CD4-positive, alpha-beta T cell (primary cell): ENCODE measurements at places on chromosomes 11 and 22. TPM values are rescaled to one million over a fixed set of nuclear protein-coding genes. Genes with fewer than 3 reads are reported as not detected.

Gene PDGFD
- not detected for total RNA-seq

Gene GLB1L2
- 0.59 TPM for total RNA-seq

Gene OR6T1
- not detected for total RNA-seq

Gene KCNQ1
- total RNA-seq, result 31.3 TPM

Gene SMPD1
- 70.9 TPM for total RNA-seq

Gene SGSM1
- 1.3 TPM for total RNA-seq

Gene CRYBB2
- not detected for total RNA-seq

Gene APOBEC3G
- total RNA-seq, result 20.6 TPM

DNA sequence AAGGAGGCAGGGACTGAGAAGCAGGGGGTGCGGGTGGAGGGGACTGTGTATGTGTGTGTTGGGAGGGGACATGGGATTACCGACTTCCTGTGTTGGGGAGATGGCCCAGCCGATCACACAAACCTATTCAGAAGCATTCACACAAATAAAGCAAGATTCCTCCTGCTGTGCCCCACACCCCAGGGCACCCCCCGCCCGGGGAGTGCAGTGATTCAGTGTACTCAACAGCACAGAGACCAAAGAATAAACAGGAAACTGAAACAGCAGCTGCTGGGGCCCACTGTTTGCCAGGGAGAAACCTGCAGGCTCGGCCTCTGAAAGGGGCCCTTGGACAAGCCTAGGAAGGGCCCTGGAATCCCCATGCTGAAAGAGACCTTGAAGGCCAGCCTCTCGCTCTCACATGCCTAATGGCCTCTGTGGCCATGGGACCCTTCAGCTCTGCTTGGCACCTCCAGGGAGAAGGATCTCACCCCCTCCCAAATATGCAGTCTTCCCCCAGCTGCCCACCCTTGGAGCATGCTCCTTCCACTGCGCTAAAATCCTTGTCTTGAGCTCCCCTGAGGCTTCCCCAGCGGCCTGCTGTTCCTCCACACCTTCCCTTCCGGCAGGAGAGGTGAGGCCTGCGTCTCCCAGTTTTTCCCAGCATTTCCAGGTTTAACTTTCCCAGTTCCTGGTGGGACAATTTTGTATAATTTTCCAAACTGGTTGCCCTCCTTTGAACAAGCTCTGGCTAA lies 72.9 kb downstream of the CSNK2A3 start:
- DNase-seq, result no peak

DNA sequence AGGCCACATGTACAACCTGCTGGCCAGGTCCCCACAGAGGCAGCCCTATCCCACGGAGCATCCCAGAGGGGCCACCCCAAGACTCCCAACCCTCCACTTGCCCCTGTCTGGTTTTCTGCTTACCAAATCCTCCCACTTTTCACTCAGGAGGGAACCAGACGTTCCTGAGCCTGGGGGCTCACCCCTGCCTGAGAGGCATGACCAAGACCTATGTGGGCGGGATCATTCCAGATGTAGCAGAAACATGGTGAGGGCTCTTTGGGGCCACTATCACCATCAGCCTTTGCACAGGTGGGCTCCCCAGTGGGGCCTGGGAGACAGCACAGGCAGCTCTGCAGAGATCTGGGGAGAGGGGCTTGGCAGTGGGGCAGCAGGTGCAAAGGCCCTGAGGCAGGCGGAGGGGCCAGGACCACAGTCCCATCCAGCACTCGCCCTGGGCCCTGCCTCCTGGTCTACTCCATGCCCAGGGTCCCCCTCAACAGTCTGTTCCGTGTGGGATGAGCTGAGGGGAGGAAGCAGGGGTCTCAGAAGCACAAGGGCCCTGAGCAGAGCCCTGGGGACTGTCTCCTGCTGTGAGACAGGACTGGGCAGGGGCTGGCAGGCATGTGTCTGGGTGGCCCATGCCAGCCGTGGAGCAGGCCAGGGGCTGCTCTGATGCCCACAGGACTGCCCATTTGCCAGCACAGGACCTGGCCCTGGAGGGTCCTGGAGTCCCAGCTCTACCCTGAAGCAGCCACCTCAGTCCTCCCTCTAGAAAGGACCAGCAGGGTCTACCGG lies 9.4 kb downstream of the PIM3 start:
- peak; percentile 31 for DNase-seq

DNA sequence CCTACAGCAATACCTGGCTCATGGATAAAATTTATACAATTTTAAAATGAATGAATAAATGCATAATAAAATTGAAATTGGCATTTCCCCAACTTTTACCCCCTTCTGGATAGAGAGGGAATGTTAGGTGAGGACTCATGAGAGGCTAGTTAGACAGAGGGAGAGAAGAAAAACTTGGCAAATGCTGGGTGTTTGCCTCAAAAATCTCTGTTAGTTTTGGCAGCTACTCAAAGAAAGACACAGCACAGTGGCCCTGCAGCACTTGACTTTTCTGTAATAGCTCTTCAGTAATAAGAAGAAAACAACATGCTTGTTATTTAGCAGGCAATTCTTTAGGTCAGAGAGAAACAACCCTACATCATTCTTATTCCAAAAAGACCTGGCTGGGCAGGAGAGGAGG lies 20.7 kb upstream of the IZUMO1R start:
- DNase-seq, result no peak

DNA sequence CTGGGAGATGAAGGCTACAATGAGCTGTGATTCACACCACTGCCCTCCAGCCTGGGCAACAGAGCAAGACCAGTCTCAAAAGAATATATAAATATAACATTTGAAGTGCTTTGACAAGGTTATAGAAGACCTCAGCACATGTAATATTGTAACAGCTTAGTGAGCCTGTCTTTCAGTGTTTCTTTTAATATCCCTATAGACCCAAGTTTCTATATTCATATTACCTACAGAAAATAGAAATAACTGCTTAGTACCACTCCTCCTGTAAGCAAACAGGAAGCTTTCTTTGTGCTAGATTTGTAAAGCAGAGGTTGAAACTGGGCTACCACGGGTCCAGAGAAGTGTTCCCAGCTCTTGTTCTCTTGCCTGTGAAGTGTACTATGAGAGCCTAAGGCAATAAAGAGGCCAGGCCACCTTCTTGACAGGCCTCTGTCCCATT lies 68.2 kb downstream of the PPP2R1B start:
- no peak for DNase-seq

- no peak for DNase-seq
Measured at GRCh38 chr11:120383518-120384155, 47.4 kb downstream of the ARHGEF12 start.

DNA sequence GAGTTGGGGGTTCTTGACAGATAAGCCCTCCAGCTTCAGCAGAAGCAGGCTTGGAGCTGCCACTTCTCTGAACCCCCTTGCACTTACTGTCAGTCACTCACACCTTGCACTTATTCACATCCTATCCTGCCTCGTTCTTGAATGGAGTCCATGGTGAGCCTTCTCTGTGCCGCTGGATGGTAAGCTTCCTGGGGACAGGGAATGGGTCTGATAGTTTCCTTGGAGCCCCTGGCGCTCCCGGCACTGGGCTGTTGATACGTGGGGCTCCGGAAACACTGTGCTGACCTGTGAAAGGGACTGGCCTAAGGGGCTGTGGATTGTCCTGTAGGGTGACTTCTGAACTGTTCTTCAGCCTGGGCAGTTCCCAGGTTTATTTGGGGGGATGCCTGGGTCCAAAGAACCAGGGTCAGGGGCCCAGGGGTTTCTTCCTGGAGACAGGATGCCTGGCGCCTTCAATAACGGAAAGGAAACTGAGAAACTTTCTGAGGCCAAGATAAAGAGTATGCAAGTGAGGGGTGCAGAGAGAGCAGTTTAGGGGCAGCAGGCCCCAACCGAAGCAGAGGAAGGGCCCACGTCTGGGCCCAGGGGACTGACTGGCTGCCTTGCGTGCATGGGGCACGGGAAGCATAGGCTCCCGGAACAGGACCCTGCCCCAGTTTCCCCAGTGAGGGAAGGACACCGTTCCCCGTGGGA lies 709 bp upstream of the ST3GAL4 start:
- DNase-seq, result no peak

GRCh38 chr11:100353083-100353482 lies 334.0 kb upstream of the ARHGAP42 start:
- no peak for DNase-seq

DNA sequence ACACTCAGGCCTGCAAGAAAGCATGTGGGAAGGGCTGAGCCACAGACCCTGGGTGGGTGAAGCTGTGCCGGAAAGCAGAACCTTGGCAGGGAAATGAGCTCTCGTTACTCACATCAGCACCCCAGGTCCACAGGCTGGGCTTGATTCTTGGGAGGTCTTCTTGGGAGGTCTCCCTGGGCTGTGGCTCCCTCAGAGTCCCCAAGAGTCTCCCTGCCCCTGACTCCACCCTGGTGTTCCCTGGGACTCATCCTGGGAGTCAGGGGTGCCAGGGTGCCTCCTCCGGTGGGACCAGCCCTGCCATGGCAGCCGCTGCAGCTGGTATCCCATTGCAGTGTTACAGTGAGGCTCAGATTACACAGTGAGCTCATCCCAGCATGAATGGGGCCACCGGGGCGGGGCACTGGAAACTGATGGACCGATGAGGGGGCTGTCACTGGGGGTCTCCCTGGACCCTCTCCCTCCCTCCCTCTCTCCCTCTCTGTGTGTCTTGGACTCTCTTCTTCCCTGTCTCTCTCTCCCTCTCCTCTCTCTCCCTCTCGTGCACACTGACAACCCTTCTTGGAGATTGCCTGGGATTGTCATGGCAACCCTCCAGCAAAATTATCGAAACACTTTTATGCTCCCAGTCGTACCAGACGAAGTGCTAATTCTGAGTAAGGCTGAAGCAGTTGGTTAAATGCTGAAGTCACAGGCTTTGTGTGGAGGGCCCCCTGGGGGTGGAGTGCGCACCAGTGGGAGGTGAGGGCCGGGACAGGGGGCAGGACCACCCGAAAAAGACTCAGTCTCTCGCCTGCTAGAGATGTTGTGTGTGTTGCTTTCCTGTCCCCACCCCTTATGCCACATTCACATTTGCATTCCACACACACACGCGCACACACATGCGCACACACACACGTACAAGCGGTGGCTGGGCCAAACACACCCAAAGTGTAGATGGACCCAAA lies 8.6 kb upstream of the C11orf96 start:
- DNase-seq, result no peak

DNA sequence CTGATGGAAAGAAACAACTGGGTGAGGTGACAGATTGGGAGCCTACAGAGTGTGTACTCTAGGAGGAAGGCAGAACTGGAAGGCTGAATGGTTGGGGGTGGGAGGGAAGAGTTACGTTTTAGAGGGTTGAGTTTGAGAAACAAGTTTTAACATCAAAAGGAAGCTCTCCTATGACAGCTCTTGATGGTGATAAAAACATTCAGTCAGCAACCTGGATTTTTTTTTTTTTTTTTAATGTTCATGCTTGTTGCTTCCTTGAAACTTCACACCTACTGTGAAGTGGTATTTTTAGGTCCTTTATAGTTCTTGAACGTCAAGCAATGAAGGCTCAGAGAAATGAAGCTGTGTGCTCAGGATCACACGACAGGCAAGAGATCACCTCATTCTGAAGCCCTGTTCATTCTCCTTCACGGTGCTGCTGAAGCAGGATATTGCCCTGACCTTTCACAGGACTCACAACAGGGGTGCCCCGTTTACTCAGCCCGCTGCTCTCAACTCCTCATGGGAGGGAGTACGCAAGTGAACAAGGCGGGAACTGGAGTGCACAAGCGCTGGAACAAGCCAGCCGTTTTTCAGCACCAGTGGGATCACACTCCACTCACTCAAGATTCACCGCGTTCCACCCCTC lies 1.6 kb upstream of the TMEM109 start:
- no peak for DNase-seq

- DNase-seq, result no peak
Measured at GRCh38 chr11:73971175-73971719, 11.4 kb downstream of the UCP2 start.

DNA sequence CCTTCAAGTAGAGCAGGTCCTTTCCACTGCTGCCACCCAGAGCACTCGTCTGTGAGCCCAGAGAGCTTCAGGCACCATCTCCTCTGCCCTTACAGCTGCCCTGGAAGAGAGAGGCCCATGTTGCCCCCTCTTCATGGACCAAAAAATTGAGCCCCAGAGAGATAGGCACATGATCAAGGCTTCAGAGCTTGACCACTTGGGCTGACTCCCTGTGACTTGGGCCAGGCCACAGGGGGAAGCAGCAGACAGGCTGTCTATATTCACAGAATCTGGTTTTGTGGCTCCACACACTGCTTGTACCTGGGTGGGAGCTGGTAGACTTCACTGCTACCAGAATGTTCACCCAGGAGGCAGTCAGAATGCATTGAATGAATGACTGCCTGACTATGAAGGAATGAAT lies 58.2 kb downstream of the SMIM38 start:
- no peak for DNase-seq

DNA sequence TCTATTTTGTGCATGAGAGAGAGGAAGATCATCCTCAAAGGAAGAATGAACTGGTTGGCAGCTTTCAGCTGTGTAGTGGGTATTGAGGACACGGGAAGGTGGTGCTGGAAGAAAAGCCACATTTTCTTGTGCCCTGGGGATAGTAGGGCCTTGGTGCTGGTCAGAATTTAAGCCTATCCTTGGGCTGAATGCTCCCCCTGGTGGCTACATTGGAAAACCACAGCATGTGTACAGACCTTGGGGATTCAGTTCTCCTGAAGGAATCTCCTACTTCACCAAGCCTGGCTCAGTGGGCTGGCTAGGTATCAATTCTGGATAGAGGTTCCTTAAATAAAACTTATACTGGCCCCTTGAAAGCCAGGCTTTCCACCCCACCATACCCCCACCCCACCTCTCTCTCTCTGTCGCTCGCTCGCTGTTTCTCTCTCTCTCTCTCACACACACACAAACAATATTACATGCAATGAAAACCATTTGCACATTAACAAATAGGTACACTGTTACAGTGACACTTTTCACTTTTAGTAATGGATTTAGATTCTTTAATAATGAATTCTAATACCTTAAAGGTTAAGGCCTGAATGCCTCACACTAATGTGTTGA lies 2.8 kb upstream of the OR51M1 start:
- DNase-seq, result no peak

DNA sequence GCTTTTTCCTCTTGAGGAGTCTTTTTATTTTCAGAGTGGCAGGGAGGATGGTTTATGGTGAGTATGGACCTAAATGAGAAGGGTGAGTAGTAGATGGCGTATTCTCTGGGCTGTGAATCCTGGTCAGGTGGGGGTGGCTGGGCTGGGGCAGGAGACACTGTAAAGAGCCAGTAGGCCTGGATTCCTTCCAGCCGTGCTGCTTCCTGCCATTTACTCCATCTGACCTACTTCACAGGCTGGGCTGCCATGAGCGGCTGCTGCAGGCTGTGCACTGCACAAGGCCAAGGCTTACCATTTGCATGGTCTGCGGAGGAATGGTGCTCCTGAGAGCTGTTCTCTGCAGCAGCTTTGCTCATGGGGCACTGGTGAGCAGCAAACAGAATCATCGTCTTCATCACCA lies 297.6 kb downstream of the KIRREL3 start:
- DNase-seq, result no peak

- DNase-seq, result no peak
Measured at GRCh38 chr22:21665047-21665851, 563 bp upstream of the PPIL2 start.

DNA sequence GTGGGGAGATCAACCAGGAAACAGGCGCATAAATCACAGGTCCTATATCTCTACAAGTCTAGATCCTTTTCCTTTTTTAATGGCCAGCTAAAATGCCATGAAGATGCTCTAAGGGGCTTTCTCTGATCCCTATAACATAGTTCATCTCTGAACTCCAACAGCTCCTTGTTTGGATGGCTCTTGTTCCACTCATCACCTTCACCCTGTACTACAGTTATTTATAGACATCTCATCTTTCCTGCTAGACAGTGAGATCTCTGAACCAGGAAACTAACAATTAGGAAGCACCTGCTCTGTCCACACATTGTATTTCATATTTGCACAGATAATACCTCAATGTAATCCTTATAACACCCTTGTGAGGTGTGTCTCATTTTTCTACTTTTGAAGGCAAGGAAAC lies 31.6 kb downstream of the KCNA4 start:
- no peak for DNase-seq
